ENCODE measurements at places on chromosomes 11 and 22.

- DNase-seq: peak; percentile 62
Measured at GRCh38 chr11:112852143-112852866, 108.9 kb upstream of the NCAM1 start.

DNA sequence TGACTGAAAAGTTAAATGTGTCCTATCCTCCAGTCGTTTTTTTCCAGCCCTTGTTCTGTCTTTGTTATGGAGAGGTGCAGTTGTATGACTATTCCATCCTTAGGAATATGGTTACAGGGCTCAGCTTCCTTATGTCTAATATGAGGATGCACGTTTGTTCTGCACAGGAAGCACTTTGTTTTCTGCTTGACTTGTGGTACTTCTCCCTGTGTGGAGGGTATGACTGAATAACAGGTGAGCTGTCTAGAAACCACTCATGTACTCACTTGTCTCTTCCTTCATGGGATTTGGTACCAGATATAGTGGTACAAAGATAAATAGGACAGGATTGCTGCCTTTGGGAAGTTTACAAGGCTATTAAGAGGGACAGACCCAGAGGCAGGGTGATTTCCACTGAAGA is 17.4 kb downstream of the CABIN1 start:
- DNase-seq: no peak

DNA sequence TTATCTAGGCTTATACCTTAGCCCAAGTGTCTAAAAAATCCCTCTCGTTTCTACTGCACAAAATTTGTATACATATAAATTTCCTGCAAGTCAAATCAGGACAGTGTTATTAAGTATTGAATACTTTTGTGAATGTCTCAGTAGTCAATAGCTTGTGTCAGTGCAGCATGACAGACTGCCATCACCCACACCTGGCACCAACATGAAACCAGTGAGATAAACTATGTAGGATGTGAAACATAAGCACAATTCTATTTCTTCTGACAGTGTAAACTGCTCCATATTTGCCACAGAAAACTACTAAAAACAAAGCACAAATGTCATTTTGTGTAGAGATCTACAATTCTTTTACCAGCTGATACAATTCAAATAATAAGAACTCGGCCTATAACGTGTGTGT is 542.1 kb upstream of the LUZP2 start:
- DNase-seq: no peak

DNA sequence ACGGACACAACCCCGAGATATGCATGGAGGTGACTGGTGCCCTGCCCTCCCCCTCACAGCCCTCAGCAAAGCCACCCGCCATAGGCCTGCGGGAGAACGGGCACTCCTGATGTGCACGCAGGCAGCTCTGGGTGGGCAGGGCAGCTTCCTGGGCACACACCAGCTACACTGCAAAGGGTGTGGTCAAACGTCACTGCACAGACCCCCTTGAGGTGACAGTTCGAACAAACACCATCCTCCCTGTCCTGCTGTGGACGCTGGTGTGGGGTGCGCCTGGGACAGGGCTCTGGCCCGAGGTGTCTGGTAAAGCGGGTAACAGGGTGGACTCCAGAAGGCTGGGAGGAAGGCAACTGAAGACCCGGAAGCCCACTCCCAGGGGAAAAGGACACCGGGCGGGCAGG is 21.9 kb upstream of the MOB2 start:
- DNase-seq: no peak

- no peak for DNase-seq
Measured at GRCh38 chr11:1290052-1291040, 19.1 kb downstream of the TOLLIP start.

DNA sequence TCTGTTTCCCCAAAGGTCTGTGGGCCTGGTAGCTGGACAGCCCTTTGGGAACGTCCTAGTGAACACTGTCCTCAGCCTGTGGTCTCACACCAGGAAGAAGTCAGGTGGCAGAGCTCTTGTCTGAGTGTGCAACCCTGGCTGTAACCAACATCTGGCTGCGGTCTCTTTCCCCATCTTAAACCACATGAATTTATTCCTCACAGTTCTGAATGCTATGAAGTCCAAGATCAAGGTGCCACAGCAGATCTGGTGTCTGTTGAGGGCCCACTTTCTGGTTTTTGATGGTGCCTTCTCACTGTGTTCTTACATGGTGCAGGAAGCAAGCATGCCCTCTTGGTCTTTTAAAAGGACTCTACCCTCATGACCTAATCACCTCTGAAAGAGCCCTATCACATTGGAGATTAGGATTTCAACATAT is 2.7 kb downstream of the UPB1 start:
- DNase-seq: no peak

- DNase-seq: no peak
Measured at GRCh38 chr22:37439347-37439746, 12.1 kb upstream of the ELFN2 start.

DNA sequence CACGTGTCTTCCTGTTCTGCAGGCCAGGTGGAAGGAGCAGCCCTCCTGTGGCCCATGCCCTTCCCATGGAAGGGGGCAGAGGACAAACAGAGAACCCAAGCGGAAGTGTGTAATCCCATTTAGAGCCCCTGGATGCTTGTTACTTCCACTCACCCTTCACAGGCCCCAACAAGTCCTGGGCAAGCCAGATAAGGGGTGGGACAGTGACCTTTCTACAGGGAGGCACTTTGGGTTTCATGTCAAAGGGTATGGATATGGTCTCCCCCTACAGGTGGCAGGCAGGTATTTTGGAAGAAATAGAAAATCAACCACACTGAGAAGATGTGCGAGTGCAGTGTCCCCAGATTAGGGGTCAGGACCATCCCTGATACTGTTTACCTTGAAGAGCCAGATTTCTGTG is 11.4 kb downstream of the MPEG1 start:
- DNase-seq: no peak

DNA sequence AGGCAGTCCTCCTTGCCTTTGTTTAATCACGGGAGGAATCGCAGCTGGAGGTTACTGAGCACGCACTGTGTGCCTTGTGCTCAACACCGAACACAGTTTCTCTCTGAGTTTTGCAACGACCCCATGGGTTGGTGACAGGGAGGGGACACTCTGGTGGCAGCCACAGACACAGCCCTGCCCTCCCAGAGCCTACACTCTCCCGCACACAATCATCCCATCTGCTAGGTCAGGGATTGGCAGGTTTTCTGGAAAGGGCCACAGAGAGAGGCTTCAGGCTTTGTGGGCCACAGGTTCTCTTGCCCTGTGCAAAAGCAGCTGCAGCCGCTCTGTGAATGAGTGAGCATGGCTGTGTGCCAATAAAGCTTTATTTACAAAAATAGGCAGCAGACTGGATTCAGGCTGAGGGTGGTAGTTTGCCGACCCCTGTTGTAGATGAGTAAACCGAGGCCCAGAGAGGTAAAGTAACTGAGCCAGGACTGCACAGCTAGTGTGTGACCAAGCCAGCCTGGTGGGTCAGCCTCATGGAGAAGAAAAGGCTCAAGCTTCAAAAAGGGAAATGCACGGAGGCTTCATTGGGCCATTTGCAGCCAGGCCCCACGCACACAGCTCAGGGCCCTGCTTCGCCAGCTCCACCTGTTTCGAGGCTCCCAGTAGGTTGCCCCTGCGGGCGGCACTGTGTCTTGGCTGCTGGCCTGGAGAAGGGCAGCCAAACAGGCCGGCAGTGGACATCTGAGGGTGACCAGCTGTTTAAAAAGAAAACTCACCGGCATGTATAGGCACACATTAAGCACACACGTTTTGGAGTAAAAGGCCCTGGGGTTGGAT is 16.3 kb downstream of the LTO1 start:
- DNase-seq: no peak

GRCh38 chr11:7593481-7593880 is 79.7 kb downstream of the PPFIBP2 start:
- no peak for DNase-seq

DNA sequence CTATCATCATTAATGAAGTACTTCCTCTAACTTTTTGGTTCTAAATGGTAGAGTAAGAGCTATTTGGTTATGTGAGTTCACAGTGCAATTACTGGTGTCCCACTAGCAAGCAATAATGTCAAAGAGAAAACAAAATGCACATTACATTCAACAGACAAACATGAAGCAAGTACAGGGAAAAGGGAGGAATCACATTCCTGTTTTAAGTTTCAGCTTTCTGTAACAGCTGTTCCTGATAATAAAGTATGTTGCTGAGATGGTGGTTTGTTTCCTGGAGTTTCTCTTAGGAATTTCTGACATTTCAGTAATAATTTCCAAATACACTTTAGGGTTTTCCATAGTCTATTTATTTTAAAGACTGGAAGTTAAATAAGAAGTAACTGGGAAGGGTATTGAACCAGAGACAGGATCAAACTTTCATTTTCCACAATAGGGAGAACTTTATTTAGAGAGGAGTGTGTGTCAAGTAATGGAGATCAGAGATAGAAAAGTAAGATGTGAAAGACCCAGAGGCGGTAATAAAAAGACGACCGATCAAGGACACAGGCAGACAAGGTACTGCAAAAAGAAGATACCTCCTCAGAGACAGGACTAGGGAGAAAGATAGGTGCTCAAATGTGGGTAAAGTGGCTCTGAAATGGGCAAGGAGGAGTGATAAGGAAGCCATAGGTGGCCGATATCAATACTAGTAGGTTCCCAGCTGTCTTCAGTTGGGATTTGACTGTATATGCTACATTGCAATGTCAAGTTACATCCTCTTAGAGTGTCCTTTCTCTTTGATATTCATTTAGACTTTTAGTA is 20.8 kb upstream of the CLNS1A start:
- no peak for DNase-seq

- no peak for DNase-seq
Measured at GRCh38 chr11:131350872-131351271, 19.5 kb upstream of the NTM start.

- DNase-seq: no peak
Measured at GRCh38 chr11:73997120-73997770, 11.6 kb downstream of the UCP3 start.

All from epithelial cell of proximal tubule (primary cell).